Cortex of kidney (tissue), 1 donor: ENCODE measurements at places on chromosomes 3 and 15.

DNA sequence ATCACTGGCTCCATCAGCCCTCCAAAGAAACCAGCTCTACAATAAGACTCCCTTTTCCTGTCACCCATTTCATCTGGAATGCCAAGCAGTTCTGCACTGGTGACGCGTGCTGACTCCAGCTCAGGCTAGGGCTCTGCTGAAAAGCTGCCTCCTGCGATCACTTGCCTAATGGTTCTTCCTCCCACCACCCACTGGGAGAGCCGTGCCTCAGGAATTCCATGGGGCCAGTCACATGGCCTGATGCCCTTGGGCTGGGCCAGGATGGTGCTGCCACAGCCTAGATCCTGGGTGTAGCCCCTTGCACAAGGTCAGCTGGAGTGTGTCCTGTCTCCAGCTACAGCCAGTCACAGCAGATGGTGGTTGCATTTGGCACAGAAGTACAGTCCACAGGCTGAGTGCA, 98.9 kb downstream of the DNAJB8 start:
- DNase-seq: no peak

DNA sequence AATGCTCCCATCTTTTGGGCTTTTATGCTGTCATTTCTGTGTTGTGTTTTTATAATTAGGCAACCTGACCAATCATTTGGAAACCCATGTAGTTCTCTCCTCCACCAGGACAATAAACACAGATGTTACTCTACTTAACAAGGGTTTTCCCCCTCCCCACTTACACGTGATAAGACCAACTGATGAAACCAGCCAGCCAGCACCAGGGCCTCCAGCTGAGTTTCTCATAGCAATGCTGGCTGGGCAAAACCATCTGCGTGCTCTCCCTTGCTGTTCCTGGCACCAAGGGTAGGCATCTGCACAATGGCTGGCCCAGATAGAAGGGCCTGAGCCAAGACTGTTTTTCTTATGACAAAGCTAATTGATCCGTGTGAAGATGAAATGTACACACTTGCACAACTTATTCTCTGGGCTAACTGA, 310.4 kb downstream of the PLCL2 start:
- no peak for DNase-seq

GRCh38 chr3:187931101-187931500, 185.8 kb upstream of the BCL6 start:
- no peak for DNase-seq

- DNase-seq: no peak
Observed at GRCh38 chr15:62781081-62781497, 261.5 kb upstream of the TPM1 start.

- DNase-seq: no peak
Observed at GRCh38 chr3:43998370-43998835, 243.3 kb upstream of the TOPAZ1 start.

- DNase-seq: no peak
Observed at GRCh38 chr3:78918361-78919020, 849.3 kb downstream of the ROBO1 start.

- DNase-seq: no peak
Observed at GRCh38 chr3:143847787-143848631, at the start of gene SLC9A9. Gene SLC9A9, minus strand, starts transcription at chr3:143848468. Its CDS starts 146 bp downstream, at chr3:143848322.

DNA sequence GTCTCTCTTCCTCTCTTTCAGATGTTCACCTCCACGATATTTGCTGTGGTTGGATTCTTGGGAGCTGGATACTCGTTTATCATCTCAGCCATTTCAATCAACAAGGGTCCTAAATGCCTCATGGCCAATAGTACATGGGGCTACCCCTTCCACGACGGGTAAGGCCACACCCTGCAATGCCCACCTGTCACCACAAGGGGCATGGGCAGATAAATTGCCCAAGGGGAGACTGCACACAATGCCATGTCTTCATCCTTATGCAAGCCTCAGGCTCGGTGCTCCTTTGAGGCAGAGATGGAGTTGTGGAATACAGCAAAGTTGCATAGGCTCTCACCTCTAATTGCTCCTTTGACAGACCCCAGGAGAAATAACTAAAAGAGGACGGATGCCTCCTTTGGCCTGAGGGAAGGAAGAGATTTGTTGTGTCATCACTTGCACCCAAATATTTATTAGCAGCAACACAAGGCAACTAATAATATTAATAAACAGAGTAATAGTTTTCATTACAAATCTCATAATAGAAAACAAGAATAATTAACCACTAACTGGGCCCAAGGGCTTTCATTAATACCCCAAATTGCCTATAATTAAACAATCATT, 13.2 kb downstream of the TM4SF4 start:
- no peak for DNase-seq

DNA sequence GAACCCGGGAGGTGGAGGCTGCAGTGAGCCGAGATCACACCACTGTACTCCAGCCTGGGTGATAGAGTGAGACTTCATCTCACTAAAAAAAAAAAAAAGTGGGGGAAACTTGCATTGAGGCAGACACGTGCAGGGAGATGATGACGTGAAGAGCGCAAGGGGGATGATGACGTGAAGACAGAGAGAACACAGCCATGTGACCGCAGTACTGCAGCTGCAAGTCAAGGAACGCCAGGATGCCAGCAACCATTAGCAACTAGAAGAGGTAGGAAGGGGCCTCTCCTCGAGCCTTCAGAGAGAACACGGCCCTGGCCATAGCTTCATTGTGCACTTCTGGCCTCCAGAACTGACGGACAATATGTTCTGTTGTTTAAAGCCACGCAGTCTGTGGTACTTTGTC, 28.3 kb downstream of the RFT1 start:
- DNase-seq: no peak

GRCh38 chr3:58829321-58830000, 162.9 kb upstream of the FAM3D start:
- no peak for DNase-seq

DNA sequence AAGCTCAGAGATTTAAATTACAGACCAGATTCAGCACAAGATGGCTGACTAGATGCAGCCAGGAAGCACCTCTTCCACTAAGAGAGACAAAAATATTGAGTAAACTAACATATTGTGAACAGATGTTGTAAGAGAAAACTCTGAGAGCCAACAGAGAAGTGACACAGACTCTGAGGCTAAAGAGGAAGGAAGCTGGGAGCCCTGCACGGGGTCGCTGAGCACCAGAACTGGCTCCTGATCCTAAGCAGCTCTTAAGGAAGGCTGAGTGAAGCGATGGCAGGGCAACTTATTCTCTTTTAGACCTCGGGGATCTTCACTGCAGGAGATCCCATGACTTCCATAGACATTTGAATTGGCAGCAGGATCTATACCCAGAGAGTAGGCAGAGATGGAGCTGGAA, 578.0 kb upstream of the GRM7 start:
- DNase-seq: no peak

- DNase-seq: no peak
Observed at GRCh38 chr3:59161048-59161447, 111.2 kb upstream of the CFAP20DC start.

DNA sequence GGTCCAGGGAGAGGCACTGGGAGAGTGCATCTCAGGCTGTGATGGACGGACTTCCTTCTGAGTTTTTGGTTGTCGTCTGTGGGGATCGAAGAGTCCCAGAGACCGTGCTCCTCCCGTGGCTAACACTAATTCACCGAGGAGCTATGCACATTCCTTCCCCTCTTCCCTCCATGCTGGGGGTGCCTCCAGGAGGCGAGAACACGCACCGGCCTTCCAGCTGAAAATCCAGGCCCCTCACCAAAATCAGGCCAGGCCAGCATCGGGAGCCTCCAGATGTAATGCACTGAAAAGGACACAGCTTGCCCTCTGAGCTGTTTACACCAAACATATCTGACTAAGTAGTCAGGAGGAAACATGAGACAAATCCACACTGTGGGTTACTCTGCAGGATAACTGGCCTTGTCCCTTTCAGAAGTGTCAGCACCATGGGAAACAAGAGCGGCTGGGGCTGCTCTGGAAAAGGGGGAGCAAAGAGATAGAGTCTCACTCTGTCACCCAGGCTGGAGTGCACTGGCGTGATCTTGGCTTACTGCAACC, 5.5 kb downstream of the RNU5B-1 start:
- no peak for DNase-seq

- DNase-seq: no peak
Observed at GRCh38 chr15:70036585-70037291, 61.0 kb downstream of the TLE3 start.

GRCh38 chr3:17412950-17413530, 329.4 kb downstream of the TBC1D5 start:
- no peak for DNase-seq

DNA sequence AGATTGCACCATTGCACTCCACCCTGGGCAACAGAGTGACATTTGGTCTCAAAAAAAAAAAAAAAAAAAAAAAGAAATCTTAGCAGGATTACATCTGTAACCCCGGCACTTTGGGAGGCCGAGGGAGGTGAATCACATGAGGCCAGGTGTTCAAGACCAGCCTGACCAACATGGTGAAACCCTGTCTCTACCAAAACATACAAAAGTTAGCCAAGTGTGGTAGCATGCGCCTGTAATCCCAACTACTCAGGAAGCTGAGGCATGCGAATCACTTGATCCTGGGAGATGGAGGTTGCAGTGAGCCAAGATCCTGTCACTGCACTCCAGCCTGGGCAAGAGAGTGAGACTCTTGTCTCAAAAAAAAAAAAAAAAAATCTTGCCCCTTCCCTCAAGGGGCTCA, 40.4 kb downstream of the LIPC start:
- DNase-seq: no peak

- no peak for DNase-seq
Observed at GRCh38 chr3:34011171-34012101, 213.0 kb downstream of the PDCD6IP start.

GRCh38 chr3:113498221-113499005, 16.5 kb downstream of the SPICE1 start:
- no peak for DNase-seq

DNA sequence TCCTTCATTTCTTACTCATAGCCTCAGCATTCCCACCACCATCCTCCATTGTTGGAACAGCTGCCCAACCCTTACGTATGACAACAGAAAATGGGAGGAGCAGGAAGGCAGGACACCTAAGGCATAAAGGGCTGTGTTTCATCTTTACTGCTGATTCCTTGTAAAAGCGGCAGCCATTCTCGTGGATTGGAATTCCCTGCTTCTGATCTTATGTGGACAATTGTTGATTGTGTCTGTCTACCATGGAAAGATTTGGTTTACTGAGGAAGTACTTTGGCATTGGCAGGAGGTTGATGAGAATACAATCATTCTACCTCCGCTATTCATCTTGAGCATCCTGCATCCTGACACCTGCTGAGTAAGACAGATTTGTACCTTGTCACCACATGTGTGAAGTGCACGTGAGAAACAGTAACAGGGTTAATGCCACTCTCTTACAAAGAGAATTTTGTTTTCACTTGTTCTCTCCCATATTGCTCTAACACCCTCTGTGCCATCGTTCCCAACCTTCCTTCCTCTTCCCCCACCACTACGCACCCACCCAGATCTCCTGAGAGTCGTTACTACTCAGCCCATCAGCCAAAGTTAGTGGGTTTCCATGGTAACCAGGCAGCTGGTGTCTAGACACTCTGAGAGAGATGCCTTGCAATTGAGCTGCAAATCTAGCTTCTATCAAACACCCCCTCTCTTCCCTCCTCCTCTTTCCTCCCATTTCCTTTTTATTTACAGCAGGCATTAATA, 75.7 kb downstream of the GAP43 start:
- DNase-seq: no peak
